ENCODE measurements at places on chromosomes 2 and 18. TPM values are rescaled to one million over a fixed set of nuclear protein-coding genes. Genes with fewer than 3 reads are reported as not detected.
A peak's percentile ranks its signal among the peaks of the same experiment; 100 is the strongest.

- peak overlapping the region; percentile 17 for H3K4me3 ChIP-seq
- peak overlapping the region; percentile 87 for H3K27ac ChIP-seq
- peak; percentile 48 for DNase-seq
These were observed 1.1 kb downstream of the MAP3K20 start for GRCh38 chr2:173076581-173077345.

DNA sequence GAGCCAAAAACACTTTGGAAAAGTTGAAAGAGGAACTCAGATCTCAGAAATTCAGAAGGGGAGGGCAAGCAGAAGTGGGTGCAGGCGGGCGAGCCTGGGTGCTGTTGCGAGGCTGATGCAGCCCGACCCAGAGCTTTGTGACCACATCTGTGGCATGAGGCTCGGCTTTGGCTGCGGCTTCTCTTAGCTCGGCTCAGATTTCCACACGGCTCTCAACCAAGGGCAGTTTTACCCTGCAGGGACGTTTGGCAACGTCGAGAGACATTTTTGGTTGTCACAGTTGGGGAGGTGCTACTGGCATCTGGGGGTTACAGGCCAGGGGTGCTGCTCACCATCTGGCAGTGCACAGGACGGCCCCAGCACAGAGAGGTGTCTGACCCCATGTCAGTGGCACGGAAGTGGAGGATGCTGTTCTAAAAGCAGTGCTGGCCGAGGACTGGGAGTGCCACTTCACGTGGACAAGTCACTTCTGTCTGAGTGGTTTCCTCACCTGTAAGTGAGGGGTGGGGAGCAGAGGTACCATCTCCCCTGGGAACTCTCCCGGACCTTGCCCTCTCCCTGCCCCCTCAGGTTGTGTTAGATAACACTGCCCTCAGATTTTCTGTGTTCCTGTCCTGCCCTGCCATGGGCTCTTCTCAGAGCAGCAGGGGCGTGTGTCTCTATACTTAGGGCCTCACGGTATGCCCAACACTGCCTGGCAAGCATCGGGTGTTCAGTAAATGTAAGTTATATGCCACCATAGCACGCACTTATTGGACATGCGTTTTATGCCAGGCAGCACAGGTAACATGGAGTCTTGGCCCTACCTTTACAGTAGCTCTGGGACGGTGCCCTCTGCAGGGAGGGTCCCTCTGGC lies 48.7 kb upstream of the FAHD2A start:
- H3K27ac ChIP-seq: no peak overlapping the region
- no peaks in the 10 kb centered on the region for H3K27me3 ChIP-seq
- H3K4me1 ChIP-seq: peaks cover 19% of the 10 kb centered on the region
- no peak overlapping the region for H3K4me3 ChIP-seq
- H3K36me3 ChIP-seq: no peaks in the 10 kb centered on the region
- peak; percentile 1 for DNase-seq

The LMAN1 gene
- total RNA-seq: 198 TPM

GRCh38 chr2:71122387-71123298 lies 7.4 kb downstream of the MCEE start:
- H3K4me1 ChIP-seq: no peaks in the 10 kb centered on the region
- no peak for DNase-seq
- H3K27ac ChIP-seq: no peak overlapping the region
- no peaks in the 10 kb centered on the region for H3K27me3 ChIP-seq
- H3K4me3 ChIP-seq: no peak overlapping the region
- no peaks in the 10 kb centered on the region for H3K36me3 ChIP-seq

- no peaks in the 10 kb centered on the region for H3K27me3 ChIP-seq
- no peak overlapping the region for H3K27ac ChIP-seq
- no peak overlapping the region for H3K4me3 ChIP-seq
- H3K4me1 ChIP-seq: no peaks in the 10 kb centered on the region
- no peak for DNase-seq
These were observed 93.5 kb upstream of the SPATS2L start for GRCh38 chr2:200212862-200213425.

DNA sequence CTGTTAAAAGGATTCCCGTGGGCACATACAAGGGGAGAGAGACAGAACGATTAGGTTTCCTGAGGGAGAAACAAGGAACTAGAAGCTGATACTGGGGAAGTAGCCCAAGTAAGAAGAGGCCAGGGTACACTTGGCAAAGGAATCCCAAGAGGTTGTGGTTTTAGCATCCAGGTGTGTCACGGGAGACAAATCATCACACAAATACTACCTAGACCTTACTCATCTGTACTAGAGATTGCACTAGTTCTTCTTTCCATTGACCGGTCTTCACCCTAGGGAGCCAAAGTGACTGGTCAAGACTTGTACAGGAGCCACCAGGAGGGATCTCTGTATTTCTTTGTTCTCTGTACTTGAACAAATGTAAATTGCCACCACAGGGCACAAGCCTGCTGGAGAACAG lies 14.2 kb upstream of the NR4A2 start:
- no peak overlapping the region for H3K27ac ChIP-seq
- no peaks in the 10 kb centered on the region for H3K27me3 ChIP-seq
- no peaks in the 10 kb centered on the region for H3K36me3 ChIP-seq
- no peaks in the 10 kb centered on the region for H3K4me1 ChIP-seq

DNA sequence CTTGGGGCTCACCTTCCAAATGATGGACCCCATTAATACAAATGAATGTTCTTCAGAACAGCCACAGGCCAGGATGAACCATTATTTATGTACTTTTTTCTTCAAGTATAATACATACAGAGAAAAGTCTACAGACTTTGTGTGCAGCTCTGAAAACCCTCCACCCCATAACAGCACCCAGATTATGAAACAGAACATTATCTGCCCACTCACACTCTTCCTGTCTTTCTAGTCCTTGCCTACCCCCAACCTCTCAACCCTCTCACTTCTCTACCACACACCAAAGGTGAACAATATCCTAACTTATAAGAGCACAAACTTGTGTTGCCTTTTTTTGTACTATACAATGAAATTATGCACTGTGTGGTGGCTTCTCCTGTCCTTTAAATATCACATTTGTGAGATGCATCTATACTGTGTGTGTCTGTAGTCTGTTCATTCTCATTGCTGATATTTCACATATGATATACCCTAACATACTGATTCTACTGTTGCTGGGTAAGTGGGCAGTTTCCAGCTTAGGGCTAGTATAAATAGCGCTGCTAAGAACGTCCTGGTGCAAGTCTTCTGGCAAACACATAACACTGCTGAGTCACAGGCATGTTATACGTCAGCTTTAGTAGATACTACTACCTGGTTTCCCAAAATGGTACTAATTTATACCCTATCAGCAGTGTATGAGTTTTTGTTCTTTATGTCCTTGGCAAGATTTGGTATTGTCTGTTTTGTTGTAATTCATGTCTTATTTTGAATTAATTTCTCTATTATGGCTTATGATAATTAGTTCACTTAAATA lies 1.0 kb upstream of the NPHP1 start:
- no peak overlapping the region for H3K4me3 ChIP-seq
- DNase-seq: no peak
- peaks cover 7% of the 10 kb centered on the region for H3K4me1 ChIP-seq
- no peak overlapping the region for H3K27ac ChIP-seq
- no peaks in the 10 kb centered on the region for H3K36me3 ChIP-seq

The FAM228A gene
- 2.0 TPM for total RNA-seq

DNA sequence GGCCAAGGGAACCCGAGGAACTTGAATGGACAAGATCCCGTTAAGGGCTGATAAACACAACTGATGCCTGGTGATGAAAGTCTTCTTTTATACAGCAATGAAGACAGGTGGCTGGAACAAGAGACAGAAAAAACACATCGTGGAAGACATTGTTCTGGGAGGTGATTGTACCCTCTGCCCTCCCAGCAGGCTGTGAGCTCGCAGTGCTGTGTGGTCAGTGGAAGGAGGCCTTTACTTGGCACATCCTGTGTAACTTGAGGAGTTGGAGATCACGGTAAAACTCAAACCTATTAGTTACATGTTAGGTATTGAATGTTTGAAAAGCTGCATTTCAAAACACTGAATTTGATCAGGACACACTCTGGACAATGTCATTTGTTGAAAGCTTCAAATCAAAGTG lies 249.9 kb upstream of the EPAS1 start:
- DNase-seq: no peak
- peaks cover 8% of the 10 kb centered on the region for H3K4me1 ChIP-seq
- no peaks in the 10 kb centered on the region for H3K27me3 ChIP-seq
- no peak overlapping the region for H3K4me3 ChIP-seq

DNA sequence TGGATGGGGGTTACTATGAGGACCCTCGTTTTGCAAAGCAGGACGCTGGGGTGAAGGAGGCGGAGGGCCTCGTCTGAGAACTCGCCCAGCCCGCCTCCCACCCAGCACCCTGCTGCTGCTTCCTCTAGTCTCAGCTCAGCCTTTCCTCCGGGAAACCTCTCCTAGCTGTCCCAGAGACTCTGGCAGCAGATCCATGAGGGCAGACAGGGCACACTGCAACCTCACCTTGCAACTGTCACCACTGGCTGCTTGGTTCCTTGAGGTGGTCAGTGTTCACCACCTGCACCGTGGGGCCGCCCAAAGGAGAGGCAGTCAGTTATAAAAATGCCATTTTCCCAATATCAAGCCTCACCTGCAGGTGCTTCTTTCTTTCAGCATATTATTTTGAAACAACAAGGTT lies 45.6 kb downstream of the PARD6G start:
- peaks cover 13% of the 10 kb centered on the region for H3K4me1 ChIP-seq
- H3K36me3 ChIP-seq: no peaks in the 10 kb centered on the region
- no peaks in the 10 kb centered on the region for H3K27me3 ChIP-seq
- no peak overlapping the region for H3K4me3 ChIP-seq

DNA sequence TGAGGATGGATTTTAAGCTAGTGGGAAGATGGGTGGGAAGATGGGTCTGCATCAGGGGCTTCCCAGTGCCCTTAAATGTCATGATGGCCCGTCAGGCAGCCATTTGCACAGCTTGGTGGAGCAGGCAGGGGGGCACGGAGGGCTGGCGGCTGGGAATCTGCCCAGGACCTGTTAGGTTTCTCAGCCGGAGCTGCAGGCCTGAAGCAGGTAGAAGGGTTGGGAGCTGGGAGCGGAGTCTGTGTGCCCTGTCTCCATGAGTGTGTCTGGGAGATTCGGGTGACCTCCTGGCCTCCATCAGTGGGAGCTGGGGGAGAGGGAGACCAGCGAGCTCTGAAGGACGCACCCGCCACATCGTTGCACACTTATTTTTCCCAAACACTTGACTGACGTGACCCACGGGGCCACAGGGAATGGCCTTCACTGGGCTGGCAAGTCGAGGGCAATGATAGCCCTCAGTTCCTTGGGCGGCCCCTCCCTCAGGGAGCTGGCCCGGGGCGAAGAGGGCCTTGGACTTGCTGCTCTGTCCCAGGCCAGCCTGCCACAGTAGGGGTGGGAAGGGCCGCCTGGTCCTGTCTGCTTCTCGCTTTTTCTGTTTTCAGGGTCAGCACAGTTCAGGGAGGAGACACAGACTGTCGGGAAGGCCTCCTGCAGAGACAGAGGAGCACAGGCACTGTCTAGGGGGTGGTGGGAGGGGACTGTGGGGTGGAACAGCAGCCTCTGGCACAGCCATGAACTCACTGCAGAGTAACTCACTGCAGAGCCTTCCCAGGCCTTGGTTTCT lies 236.8 kb downstream of the ZBTB7C start:
- no peak overlapping the region for H3K27ac ChIP-seq
- H3K4me3 ChIP-seq: no peak overlapping the region
- H3K36me3 ChIP-seq: no peaks in the 10 kb centered on the region
- H3K27me3 ChIP-seq: no peaks in the 10 kb centered on the region
- no peak for DNase-seq

DNA sequence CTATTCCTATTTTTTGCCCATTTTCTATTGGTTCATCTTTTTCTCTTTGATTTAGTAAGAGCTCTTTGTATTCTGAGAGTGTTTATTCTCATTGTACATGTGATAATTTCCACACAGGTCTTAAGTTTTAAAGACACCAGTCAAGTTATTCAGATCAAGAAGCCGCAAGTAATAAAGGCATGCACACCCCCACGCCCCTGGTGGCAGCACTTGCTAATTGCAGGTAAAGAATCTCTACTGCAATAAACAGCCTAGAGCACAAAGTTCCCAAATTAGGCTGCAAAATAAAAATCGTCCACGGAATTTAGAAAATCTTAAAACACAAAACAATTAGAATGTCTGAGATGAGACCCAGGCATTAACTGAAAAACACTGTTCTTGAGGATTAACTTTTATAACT lies 45.2 kb downstream of the ST3GAL5 start:
- H3K27me3 ChIP-seq: no peaks in the 10 kb centered on the region
- no peaks in the 10 kb centered on the region for H3K4me1 ChIP-seq
- no peak for DNase-seq
- H3K4me3 ChIP-seq: no peak overlapping the region
- H3K27ac ChIP-seq: no peak overlapping the region

DNA sequence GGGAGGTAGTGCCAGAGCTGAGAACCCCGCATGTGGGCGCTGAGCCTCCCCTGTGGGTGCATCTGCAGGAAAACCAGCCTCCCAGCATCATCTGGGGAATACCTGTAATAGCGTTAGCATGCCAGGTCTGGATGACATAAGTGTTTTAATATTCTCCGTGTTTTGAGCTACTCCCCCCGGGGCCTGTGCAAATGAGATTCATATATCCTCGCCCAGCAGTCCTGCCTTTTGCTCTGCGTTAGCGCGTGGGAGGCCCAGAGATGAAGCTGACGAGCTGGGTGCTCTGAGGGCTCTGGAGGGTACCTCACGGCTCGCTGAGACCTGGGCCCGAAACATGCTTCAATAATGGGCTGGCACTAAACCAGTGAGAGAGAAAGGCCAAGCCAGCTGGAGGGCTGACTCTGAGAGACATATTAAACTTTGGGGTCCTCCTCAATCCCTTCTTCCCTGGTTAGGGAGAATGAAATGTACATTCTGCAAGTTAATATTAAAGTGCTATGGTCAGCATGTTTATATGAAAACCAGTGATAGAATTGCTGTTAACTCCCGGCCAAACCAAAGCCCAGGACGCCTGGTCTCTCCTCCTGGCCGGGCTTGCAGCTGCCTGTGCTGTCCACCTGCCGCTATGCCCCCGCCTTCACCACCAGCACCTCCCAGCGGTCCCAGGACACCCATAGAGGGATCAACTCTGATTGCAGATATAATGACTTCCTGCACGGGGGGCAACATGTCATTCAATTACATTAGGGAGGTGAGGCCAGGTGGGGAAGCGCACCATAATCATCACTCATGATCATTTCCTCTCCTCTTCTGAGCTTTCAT lies 77.0 kb downstream of the EDAR start:
- no peak overlapping the region for H3K4me3 ChIP-seq
- no peaks in the 10 kb centered on the region for H3K4me1 ChIP-seq
- H3K27me3 ChIP-seq: no peaks in the 10 kb centered on the region

The MAPRE3 gene
- total RNA-seq: 14.0 TPM
